Umbilical cord (tissue), 2 donors: ENCODE measurements at places on chromosomes 6 and 20.

- DNase-seq, result no peak
Measured at GRCh38 chr20:44051661-44052000, 135.4 kb downstream of the JPH2 start.

GRCh38 chr6:158663625-158664165 is 13.8 kb downstream of the SYTL3 start:
- peak; percentile 76 for DNase-seq

DNA sequence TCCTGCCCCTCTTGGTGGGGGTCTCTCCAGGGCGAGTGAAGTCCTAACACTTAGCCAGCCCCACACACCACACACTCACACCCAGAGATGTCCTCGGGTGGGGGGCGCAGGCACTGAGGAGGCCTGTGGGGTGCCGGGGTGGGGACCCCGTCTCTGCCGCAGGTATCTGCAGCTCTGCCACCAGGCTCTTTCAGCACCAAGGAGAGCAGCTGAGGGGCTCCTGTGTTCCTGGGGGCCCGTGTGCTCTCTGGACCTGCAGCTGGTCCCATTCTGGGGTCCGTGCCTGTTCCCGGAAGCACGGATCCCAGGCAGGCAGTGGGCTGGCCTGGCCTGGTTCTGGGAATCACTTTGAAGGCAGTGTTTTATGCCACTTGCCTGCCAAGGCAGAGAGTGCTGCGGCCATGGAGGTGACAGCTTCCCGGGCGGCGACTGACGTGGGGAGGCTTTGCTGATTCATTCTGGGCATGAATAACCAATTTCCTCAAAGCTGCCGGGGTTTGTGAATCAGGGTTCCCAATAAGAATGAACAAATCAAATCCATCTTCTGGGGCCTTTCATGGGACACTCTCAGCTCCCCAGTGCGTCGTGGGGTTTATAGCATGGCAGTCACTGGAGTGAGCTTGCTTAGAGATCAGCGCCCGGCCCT is 54.4 kb upstream of the SLCO4A1 start:
- no peak for DNase-seq

- no peak for DNase-seq
Measured at GRCh38 chr20:60446267-60447111, 488.3 kb downstream of the CDH26 start.

DNA sequence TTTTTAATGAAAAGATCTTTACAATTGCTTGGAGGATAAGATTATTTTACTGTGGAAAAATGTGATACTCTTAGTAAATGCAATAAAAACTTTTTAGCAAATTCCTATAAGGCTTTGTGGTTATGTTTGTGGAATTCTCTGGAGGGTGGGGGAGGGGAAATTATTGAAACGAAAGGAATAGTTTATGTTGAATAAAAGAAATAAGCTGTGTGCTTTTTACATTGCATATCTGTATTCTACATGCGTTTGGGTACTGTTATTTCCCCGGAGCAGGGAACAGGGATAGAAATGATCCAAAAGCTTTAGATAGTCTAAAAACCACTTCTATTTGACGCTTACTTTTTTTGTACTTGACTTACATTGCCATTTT is 143.8 kb downstream of the SLC16A10 start:
- no peak for DNase-seq

DNA sequence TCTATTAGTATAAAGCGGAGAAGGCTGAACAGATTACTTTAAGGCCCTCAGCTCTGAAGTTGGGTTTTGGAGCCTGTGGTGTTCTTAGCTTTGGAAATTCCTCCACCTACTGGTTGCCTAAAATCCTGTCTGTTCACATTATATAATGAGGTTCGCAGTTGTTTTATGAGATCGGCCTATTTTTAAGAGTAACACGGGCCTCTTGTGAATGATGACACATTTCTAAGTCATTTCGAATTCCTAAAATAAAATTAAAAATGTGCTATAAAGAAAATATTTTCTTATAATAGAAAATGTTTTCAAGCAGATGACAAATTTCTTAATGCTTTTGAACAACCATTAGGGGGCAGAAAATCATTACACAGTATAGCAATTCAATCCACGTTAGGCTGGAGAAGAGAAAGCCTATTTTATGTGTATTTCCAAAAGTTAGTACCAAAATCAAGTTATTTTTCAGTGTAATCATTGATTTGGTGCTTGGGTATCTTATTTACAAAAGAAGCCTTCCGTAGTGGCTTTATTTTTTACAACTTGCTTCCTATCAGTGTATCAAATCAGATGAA is 15.8 kb upstream of the FAM8A1 start:
- DNase-seq, result peak; percentile 87

DNA sequence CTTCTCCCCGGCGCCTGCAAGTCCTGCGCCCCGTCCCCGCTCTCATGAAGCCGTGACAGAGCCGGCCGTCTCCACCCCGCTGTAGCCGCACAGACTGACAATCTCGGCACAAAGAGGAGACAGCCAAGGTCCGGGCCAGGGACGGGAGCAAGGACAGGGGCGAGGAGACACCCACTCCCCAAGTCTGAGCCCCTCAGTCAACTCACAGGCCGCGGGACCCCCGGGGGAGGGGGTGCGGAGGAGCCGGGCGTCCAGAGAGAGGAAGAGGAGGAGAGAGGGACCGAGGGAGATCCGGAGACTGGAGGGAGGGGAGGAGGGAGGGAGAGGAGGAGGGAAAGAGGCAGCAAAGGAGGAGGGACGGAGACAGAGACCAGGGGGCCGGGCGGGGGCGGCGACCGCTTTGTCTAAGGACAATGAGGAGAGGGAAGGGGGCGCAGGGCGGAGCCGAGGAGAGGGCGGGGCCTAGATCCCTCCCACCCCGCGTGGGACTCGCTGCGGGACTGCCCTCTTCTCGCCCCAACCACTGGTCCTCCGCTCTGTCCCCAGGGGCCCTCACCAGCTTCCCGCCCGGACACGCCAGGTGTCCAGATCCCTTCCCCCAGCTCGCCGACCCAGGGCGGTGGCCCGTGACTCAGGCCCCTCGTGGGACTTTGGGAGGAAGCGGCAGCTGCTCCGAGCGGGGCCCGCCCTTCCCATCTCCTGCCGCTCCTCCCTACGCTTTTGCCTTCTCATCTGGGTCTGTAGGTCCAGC is 638 bp upstream of the PPP1R18 start:
- DNase-seq, result peak; percentile 96

DNA sequence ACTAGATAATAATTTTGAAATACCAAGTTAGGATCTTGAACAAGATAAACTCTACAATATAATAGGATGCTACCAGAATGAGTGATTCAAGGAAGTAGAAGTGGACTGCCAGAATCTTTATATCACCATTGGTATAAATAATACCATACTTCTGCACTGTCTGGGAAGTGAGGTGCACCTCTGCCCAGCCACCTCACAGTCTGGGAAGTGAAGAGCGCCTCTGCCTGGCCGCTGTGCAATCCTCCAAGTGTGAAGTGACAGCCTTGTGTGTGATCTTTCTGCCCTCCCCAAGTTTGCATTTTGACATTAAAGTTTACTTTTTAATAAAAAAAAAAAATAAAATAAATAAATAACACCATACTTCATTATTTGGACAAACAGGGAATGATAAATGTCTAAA is 18.8 kb downstream of the LATS1 start:
- DNase-seq, result no peak

- DNase-seq, result no peak
Measured at GRCh38 chr6:45643126-45643525, 265.4 kb upstream of the SUPT3H start.

- DNase-seq, result peak; percentile 82
Measured at GRCh38 chr6:52416629-52417151, 3.5 kb upstream of the EFHC1 start.

DNA sequence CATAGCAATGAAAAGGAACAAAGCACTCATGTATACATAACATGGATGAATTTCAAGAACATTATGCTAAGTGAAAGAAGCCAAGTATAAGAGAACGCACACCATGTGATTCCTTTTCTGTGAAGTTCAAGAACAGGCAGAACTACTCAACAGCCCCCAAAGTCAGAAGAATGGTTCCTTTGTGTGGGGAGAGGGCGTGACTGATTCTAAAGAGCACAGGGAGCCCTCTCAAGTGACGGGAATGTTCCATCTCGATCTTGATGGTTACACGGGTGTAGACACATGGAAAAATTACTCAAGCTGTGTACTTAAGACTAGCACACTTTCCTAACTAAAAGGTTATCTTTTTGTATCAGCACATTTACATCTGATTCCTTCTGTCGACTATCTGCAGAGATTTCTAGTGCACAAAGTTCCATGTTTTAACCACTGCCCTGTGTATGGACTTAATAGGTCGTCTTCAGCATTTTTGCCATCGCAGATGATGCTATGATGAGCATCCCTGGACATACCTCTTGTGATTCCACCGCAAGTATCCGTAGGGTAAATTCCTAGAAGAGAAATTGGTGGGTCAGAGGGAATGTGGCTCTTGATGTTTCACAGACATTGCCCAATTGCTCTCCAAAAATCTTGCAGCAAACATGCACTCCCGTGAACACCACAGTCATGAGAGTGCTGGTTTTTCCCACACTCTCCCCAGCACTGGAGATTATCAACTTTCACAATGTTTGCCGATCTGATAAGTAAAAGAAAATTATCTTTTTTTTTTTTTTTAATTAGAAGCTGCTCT is 279.3 kb downstream of the BMP7 start:
- DNase-seq, result no peak

DNA sequence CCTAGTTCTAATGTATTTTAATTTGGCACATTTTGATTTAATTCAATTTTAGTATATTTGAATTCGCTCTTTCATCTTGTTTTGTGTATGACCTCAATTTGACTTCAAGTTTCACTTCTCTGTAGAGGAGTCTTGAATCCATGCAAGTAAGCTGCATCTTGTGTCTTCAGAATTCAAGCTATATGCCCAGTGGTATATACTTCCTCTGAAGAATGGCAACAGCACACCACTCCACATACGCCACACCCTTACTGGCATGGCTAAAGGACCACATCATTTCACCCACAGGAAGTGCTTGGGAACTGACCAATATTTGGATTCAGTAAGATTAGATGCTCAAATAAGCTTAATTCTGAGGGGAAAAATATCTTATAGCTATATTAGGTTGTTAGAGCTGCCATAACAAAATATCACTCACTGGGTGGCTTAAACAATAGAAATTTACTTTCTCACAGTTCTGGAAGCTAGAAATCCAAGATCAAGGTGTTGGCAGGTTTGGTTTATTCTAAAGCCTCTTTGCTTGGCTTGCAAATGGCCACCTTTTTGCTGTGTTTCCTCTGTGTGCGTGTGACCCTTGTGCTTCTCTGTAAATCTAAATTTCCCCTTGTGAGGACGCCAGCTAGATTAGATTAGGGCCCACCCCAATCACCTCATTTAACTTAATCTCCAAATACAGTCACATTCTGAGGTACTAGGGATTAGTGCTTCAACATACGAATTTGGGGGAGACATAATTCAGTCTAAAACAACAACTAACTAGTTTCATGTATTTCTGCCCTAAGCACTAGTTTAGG is 2.8 kb upstream of the ASF1A start:
- no peak for DNase-seq

GRCh38 chr6:165183496-165184140 is 125.8 kb downstream of the C6orf118 start:
- no peak for DNase-seq

DNA sequence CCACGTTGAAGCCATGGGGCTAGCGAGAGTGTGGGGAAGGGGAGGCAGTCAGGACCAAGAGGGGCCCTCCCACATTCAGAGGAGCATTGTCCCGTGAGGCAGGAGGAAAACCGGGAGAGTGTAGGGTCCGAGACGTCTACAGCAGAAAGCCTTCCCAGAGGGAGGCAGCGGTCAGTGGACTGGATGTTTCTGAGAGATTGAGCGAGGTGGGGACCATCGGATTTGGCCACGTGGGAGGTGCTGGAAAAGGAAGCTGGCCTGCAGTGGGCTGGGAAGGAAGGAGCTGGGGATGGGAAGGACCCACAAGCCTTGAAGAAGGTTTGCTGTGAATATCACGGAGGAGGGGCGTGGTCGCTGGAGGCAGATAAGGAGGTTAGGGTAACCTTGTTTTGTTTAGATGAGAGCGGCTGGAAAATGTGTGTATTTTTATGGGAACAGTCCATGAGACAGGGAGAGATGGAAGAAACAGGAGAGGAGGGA is 119.0 kb upstream of the RNF24 start:
- DNase-seq, result no peak

DNA sequence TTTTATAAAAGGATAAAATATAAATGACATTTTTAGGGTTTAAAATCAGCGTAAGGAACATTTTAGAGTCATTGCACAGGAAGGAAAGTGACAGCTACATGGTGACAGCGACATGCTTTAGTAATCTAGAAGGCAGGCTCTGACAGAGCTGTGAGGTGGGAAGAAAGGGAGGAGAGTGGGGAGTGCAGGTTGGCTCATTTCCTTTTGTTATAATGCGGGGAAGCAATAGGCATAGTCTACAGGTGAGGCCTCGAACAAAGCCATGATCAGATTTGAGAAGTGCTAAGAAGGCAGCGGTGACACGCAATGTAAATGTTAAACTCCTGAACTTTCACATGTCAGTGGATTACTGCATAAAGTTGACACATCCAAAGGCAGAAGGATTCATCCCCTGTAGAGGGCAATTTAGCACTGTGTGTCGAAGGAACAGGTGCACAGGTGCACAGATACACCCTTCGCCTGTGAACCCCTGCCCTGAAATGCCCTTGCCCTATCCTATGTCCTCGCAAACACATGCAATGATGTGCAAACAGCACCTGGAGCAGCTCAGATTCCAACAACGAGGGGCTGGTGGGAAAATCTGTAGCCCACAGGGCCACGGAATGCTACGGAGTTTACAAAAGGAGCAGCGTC is 32.4 kb upstream of the SMOC2 start:
- no peak for DNase-seq

DNA sequence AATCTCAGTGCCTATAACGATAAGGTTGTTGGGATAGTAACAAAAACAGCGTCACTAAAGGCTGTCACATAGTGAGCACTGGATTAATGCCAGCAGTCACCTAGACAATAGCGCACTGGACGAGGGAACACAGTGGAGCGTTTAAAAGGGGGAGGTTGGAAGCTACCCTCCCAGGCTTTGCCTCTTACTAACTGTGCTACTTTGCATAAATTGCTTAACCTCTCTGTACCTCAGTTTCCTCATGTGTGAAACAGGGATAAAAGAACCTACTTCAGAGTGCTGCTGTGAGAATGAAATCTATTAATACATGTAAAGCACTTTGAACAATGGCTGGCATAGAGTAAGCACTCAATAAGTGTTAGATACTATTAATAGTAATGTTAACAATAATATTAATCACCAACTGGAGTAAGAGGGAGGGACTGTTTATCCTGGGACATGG is 10.5 kb downstream of the BCL2L1 start:
- DNase-seq, result no peak

DNA sequence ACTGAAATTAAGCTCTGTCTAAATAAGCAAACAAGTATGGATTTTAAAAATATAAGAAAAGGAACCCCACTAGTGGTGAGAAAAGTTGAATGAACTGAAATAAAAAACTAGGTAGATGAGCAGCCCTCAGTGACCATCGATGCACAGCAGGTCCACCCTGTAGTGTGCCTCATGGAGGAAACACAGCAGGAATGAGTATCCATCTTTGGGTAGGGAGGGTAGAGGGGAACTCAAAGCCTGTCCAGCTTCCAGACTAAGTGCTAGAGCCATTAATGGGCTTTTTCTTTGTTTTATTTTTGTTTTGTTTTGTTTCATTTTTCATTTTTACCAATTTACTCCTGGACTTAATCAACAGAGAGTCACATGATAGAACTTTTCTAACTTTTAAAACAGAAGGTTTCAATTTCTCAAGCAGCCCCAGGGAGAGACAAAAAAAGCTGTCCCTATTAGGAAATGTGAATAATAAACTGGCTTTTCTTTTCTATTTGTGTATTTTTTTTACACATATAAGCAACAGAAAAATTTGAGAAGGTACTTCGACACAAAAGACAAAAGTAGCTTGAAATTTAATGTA is 700.6 kb downstream of the HACE1 start:
- DNase-seq, result no peak
